ENCODE measurements at places on chromosomes 3 and 15. TPM values are rescaled to one million over a fixed set of nuclear protein-coding genes. Genes with fewer than 3 reads are reported as not detected.

The KIF7 gene
- 1.9 TPM for total RNA-seq

The KCNH8 gene
- total RNA-seq = not detected

The WDR72 gene
- total RNA-seq = not detected

The AGBL1 gene
- not detected for total RNA-seq

The ACOX2 gene
- 18.5 TPM for total RNA-seq

The CD200R1L gene
- 0.22 TPM for total RNA-seq

The TNNC1 gene
- not detected for total RNA-seq

The WDR73 gene
- 20.4 TPM for total RNA-seq

The GRAMD2A gene
- 0.44 TPM for total RNA-seq

The SLC51B gene
- total RNA-seq = not detected
